Activated CD8-positive, alpha-beta memory T cell treated with anti-CD3 and anti-CD28 coated beads, Interleukin-2, amount 10 ng/mL, durations not matched to agents 7 days and 5 days (primary cell): ENCODE measurements at places on chromosomes 7 and 10. TPM values are rescaled to one million over a fixed set of nuclear protein-coding genes. Genes with fewer than 3 reads are reported as not detected.

ABLIM1 gene
- 54.9 TPM for total RNA-seq

MALRD1 gene
- not detected for total RNA-seq

C10orf62 gene
- total RNA-seq = not detected

FAM25G gene
- not detected for total RNA-seq

RADIL gene
- total RNA-seq = not detected

IDE gene
- total RNA-seq = 25.9 TPM

DNAJB9 gene
- 11.5 TPM for total RNA-seq

CDC14C gene
- not detected for total RNA-seq

PARD3 gene
- total RNA-seq = 0.94 TPM

SEMA3E gene
- total RNA-seq = not detected

LIPF gene
- not detected for total RNA-seq

BMPER gene
- not detected for total RNA-seq

ANKRD61 gene
- 0.47 TPM for total RNA-seq

PRRT4 gene
- total RNA-seq = 0.18 TPM

CUEDC2 gene
- 78.2 TPM for total RNA-seq

SPACDR gene
- 3.8 TPM for total RNA-seq

STEAP2 gene
- not detected for total RNA-seq

PRPS1L1 gene
- total RNA-seq = not detected

GIMAP2 gene
- 80.0 TPM for total RNA-seq

LEP gene
- not detected for total RNA-seq

ZMIZ2 gene
- 103 TPM for total RNA-seq

ABCC2 gene
- 0.85 TPM for total RNA-seq

GARIN1A gene
- 1.0 TPM for total RNA-seq

ZNF518A gene
- total RNA-seq = 19.2 TPM

AGAP6 gene
- 15.8 TPM for total RNA-seq

AGK gene
- total RNA-seq = 75.8 TPM

PRLHR gene
- not detected for total RNA-seq

CNNM1 gene
- not detected for total RNA-seq

OPN4 gene
- not detected for total RNA-seq

EIF4H gene
- total RNA-seq = 322 TPM

ETV1 gene
- 1.9 TPM for total RNA-seq

BHLHA15 gene
- not detected for total RNA-seq

CALD1 gene
- not detected for total RNA-seq

PLAU gene
- total RNA-seq = 4.8 TPM

LIPN gene
- not detected for total RNA-seq

CAV2 gene
- total RNA-seq = not detected
